ENCODE measurements at places on chromosomes 2 and 18. TPM values are rescaled to one million over a fixed set of nuclear protein-coding genes. Genes with fewer than 3 reads are reported as not detected.

The KIAA2012 gene
- not detected for total RNA-seq

The IL1RL1 gene
- total RNA-seq: 20.5 TPM

The C2orf81 gene
- 0.34 TPM for total RNA-seq

The COL3A1 gene
- total RNA-seq: 54.2 TPM

The NCK2 gene
- total RNA-seq: 42.0 TPM

The ABCG8 gene
- total RNA-seq: not detected

The SLC19A3 gene
- not detected for total RNA-seq

The RGPD3 gene
- 0.05 TPM for total RNA-seq

The SNTG2 gene
- total RNA-seq: 1.5 TPM

The YWHAQ gene
- total RNA-seq: 305 TPM

The GTF2A1L gene
- 0.29 TPM for total RNA-seq

The ALPI gene
- not detected for total RNA-seq

The CD207 gene
- not detected for total RNA-seq

The SP9 gene
- not detected for total RNA-seq

The AGAP1 gene
- total RNA-seq: 13.3 TPM

The TOGARAM2 gene
- not detected for total RNA-seq

The STPG4 gene
- not detected for total RNA-seq

DNA sequence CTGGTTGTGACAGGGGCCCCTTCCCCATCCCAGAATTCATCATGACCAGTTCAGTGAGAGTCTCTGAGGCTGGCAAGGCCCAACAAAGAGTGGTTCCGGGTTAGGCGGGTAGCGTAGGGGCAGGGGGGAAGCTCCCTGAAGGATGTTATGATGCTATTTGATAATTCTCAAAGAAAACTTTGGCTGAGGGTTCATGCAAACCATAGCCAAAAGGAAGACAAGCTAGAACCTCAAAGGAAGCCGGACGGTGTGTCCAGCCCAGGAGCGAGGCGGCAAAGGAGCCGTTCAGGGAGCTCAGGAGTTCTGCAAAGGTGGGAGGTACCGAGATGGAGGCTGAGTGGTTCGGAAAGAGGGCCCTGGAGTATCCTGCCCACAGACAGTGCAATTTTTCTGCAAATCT, 226.8 kb upstream of the RAB6C start:
- DNase-seq: no peak

- DNase-seq: no peak
Observed at GRCh38 chr2:239259603-239260298, 141.1 kb downstream of the HDAC4 start.

DNA sequence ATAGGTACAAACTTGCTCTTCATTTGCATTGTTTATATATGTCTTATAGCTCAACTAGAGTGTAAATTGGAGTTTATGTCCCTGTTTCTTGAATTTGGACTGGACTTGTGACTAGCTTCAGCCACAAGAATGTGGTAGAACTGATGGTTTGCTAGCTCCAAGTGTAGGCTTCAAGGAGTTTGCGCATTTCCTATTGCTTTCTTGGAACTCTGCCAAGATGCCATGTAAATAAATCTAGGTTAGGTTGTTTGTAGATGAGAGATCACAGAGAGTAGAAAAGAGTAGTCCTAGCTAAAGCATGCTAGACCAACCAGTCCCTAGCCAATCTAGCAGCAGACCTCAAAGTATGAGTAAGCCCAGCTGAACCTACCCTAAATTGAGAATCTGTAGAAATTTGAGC, 183.0 kb upstream of the CYP26B1 start:
- no peak for DNase-seq

GRCh38 chr2:64840426-64840881, 148.7 kb upstream of the SLC1A4 start:
- no peak for DNase-seq

DNA sequence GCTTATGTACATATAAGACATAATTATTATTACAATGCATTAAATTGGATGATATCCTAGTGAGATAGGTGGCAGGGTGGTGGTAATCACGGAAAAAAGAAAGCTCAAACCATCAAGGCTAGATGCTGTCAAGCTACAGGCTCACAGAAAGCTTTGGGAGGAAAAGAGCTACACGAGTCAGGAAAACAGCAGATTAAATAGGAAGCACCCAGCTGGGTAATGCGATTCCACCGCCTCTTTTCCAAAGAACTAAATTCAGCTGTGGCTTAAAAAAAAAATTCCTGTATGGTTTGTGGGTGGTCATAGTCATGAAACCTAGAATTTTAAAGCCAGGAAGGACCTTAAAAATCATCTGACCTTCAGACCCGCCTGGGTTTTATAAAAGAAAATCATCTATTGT, 23.7 kb upstream of the PTPN4 start:
- DNase-seq: no peak

- no peak for DNase-seq
Observed at GRCh38 chr18:48046843-48047242, 116.4 kb upstream of the SMAD2 start.

DNA sequence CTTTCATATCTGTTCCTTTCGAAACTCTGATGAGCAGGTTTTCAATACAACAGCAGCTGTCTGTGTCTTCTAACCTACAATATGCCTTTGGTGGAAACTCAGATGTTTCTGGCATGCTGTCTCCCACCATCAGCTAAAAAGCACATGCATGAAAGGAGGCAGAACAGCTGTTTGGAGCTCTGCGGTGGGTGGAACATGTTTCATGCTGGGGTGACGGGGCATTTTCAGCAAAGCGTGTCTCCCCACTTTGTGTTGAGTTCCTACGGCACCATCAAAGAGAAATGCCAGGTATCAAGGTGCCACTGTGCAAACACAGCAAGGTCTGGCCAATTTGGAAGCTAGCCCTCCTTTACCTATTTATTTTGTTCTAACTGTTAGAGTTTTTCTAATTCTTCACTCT, 290.1 kb downstream of the CLIP4 start:
- no peak for DNase-seq

DNA sequence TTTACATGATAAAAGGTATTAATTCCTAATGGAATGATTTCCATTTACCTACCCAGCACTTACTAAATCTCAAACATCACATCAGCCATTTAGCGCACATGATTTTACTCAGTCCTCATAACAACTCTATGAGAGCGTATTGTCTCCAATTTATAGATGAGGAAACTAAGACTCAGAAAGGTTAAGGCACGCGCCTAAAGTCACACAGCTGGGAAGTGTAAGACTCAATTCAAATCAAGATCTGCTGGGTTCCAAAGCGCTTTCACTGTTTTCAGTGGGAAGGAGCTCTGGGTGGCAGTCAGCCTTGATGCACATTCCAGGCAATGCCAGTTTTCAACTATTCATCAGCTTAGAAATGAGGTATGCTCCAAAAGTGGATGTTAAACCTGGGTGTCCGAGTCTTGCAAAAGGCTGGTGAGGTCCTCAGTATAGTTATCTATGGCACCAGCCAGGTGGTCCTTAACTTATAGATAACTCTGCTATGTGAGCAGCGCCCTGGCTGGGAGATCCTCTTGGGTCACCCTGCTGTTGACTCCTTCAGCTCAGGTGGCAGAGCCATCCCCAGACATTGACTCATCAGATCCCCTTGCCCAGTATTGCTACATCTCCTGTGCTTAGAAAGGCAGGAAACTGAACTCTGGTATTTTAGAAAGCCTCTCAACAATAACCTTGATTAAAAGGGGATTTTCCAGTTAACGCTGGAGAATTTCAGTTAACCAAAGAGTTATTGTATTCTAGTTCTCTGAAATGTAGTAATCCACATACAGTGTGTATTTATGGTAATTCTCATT, 47.1 kb downstream of the SLC4A1AP start:
- DNase-seq: no peak

GRCh38 chr2:7609974-7610373, 692.8 kb downstream of the RNF144A start:
- no peak for DNase-seq

- no peak for DNase-seq
Observed at GRCh38 chr2:42812899-42813479, 20.6 kb upstream of the HAAO start.

GRCh38 chr18:69217196-69218000, 183.3 kb upstream of the DOK6 start:
- DNase-seq: no peak

DNA sequence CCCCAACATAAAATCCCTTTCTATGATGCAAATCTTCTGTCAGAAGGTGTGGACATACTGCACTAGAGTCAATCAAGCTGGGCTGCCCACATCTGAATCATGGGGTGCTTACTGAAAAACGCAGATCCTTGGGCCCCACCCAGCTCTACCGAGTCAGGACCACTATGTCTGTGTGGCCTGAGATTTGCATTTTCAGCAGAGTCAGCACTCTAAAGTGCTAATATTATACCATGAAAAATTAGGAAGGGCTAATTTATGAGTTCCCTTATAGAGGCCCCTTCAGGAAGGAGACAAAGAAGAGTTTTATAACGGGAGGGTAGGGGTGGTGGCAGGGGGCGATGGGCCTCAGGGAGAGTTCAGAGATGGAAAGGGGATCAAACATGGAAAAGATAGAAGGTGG, 163.3 kb upstream of the NABP1 start:
- no peak for DNase-seq

GRCh38 chr2:206432193-206433082, 10.9 kb upstream of the ADAM23 start:
- DNase-seq: no peak

GRCh38 chr2:28210535-28210934, 182.1 kb upstream of the FOSL2 start:
- no peak for DNase-seq

DNA sequence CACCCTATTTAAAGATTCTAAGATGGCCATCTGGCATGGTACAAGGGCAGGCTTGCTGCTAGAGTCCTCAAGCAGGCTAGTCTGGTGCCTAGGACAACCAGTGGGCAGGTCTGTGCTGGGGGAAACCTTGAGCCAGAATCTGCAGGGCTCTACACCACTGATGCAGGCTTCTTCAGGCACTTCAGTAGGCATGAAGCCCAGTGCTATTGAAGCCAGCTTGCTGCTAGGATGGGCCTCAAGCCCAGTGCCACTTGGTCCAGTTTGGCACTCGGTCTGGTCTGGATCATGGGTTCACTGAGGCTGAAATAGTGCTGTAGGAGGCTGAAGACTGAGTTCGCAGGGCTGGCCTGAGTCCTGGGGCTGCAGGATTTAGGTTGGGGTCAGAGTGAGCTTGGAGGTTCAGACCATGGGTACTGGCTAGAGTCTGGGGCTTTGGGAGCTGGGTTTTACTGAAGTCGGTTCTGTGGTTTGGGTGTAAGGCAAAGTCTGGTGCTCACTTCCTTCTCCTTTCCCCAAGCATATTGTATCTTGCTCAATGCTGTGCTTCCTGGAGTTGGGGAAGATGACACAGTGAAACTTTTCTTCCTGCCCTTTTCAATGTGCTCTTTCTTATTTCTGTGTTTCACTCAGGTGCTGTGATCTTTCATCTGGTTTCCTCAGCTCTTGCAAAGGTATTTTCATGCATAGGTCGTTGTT, 41.2 kb downstream of the SP100 start:
- DNase-seq: no peak
